ENCODE measurements at places on chromosomes 12 and 14.

- no peak for DNase-seq
Observed at GRCh38 chr12:64894827-64895475, 70.5 kb downstream of the TBC1D30 start.

- DNase-seq: no peak
Observed at GRCh38 chr12:115158816-115159215, 474.8 kb upstream of the TBX3 start.

DNA sequence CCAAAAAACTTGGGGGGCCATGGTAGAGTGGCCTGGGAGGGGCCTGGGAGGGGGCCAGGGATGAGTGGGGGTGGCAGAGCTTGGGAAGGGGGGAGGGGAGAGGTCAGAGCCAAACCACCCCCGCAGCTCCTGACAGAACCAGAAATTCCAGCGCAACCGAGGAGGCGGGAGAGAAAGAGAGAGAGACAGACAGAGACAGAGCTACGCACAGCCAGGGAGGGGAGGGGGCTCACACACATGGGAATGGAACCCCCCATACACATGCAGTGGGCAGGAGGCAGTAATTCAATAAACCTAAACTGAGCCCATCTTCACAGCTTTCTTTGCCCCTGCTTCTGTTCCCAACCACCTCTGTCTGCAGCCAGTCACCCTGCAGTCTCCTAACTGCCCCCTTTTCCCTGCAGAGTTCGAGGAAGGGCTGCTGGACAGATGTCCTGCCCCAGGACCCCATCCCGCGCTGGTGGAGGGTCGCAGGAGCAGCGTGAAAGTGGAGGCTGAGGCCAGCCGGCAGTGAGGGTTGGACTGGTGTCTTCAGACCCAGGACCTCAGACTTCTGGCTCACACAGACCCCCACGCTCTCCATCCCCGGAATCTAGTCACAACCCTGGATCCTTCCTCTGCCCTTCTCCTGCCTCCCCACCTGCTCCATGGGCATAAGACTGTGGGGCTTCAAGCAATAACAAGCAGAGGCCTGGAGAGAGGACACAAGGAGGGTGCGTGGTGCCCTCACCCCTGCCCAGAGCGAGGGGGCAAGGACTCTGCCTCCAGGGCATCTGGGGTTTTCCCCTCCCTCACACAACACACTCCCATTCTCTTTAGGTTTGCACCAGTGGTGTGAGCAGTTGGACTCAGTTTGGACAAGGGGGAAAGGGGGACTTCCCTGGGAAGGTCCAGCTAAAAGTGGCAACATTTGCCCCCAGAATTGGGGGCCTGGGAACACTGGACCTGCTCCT is 5.6 kb downstream of the NAB2 start:
- DNase-seq: no peak

DNA sequence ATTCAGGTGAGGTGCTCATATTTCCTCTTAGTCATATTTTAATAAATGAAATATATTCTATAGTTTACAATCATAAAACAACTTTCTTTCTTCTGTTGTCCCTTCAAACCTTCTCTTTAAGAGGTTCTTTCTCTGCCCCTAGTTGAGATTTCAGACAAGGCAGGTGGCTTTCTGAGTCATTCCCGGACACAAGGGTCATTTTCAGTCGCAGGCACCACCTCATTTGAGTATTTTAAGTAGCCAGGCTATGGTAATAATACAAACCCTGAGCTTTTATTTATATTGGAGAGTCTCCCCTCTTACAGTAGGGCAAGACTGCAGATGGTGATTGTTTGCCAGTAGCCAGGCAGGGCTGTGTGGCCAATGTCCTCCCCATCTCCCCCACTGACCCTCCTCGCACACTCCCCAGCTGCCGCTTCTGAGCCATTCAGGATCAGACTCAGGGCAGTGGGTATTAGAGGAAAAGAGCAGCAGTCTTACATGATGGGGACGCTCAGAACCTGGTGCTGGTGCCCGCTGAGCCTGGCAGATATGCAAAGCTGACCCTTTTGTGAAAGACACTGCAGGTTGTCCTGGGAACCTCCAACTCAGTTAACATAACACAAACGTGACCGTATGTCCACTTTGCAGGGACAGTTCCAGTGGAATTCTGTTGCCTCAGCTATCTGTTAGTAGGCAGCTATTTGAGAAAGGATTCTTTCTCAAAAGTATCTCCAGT is 101.1 kb upstream of the BCL2L14 start:
- no peak for DNase-seq

DNA sequence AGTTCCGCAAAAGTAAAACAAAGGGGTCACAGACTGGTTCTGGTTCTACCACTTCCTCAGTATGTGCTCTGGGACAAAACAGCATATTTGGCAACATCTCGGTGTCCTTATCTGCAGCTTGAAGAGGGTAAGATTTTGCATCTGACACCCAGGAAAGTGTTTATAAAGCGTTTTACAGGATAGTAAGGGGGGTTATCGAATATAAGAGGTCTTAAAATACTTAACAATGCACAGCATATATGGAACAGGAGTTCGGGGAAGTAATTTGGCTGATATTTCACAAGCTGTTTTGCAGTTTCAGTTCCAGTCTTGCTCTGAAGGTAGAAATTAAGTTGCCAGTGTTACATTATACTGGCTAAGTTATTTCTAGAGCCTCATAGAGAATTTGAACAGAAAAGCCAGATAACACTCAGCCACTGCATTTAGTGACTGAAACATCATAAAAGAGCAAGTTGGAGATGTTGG is 904 bp upstream of the MAP4K5 start:
- no peak for DNase-seq

- no peak for DNase-seq
Observed at GRCh38 chr12:106276032-106276740, 26.3 kb upstream of the TCP11L2 start.

DNA sequence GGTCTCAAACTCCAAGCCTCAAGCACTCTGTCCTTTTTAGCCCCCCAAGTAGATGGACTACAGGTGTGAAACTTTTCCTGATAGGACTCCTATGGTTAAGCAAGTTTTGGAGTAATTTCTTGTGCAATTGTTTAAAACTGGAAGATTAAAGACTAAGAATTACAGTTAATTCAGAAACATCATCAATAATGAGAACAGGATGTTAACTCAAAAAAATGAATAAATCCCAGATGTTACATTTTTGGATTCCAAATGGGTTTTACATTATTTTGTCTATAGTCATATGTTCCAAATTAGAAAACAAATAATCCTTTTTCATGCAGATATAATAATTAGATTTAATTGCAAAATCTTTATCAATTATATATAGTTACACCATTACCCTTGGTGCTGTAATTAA is 24.4 kb upstream of the KITLG start:
- no peak for DNase-seq

DNA sequence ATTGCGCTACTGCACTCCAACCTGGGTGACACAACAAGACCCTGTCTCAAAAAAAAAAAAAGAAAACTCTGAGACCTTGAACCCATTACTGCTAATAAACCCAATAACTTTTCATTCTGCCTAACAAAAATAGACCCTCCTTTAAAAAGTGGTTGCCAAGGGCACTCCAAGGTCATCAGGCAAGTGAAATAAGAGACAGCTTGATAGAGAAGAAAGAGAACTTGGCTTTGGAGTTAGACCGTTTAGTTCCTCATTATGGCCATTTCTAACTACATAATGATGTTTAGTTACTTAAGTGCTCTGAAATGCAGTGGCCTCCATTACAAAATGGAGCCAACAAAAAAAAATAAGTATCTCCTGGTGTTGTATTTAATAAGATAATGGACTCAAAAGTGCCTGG is 55.9 kb downstream of the PHLDA1 start:
- DNase-seq: no peak

GRCh38 chr12:25072906-25073650 is 121.9 kb downstream of the DNAI7 start:
- no peak for DNase-seq

GRCh38 chr14:43252866-43253265 is 1254.2 kb downstream of the FSCB start:
- DNase-seq: no peak

DNA sequence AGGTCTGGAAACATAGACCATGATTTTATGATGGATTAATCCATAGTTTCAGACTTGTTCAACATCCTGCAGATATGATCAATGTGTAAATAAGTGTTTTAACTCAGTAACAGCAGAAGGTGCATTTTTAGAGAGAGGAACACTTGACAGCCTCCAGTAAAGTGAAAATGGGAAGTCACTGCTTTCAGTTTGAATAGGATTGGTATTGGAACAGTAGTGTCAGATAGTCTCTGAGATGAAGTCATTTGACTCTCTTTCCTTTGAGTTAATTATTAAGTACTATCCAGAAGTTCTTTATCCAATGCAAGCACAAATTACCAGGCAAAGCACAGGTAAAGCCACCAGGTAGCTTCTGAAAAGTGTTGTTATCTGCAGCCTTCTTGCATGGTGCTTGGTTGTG is 14.5 kb upstream of the NAV3 start:
- DNase-seq: no peak

DNA sequence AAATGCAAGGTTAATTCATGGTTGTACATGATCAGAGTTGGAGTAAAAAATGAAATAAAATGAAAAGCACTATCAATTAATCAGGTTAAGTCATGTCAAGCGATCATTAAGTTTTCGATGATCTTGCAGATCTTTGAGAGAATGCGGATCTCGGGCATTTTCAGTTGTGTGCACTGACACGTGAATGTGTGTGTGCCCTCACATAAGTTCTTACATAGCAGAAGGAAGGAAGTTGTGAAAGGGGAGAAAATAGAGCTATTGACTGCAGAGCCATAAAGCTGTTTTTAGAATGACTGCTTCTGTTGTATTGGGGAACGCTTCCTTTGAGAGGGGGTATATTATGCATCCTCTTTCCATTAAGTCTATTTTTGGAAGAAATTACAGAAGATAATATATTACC is 101.3 kb downstream of the HMGA2 start:
- DNase-seq: no peak

GRCh38 chr12:57640175-57641042 is 7.4 kb upstream of the B4GALNT1 start:
- DNase-seq: no peak

GRCh38 chr12:9319044-9319841 is 111.0 kb upstream of the PZP start:
- DNase-seq: no peak

GRCh38 chr12:66252771-66253170 is 49.5 kb upstream of the HELB start:
- no peak for DNase-seq

DNA sequence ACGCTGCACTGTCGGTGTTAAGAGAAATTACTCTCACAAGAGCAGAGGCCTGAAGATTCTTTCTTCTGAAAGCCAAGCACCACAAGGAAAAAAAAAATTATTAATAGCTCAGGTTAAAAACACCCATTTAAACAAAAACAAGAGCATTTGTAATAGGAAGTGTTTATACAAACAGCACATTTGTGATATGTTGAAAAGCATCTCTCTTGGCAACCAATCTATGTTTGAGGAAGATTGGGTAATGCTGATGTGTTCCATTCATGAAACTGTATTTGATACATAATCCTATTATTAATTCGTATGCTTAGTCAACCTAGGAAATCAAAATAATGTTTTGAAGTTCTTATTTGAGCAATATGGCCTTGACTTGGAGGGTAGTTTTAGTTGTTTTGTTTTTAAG is 36.5 kb downstream of the SSPN start:
- no peak for DNase-seq

DNA sequence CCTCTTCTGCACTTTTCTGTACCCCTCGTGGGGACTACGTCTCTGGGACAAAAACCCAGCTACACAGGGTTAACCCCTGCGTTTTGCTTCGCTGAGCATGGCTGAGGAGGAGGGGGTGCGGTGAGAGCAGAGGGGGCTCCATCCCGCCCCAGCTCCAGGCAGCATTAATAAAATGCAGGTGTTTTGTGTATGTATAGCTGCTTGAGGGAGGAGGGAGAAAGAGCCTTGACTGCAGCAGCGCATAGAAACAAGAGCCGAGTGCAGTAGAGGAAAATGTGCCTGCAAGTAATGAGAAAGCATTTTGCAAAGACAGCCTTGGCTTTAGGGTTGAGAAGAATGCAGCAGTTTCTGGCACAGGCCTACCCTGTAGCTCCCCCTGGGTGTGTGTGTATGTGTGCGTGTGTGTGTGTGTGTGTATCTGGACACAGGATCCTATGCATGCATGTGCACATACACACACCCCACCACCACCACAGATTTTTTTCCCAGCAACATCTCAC is 103.9 kb downstream of the ZFP36L1 start:
- DNase-seq: no peak

DNA sequence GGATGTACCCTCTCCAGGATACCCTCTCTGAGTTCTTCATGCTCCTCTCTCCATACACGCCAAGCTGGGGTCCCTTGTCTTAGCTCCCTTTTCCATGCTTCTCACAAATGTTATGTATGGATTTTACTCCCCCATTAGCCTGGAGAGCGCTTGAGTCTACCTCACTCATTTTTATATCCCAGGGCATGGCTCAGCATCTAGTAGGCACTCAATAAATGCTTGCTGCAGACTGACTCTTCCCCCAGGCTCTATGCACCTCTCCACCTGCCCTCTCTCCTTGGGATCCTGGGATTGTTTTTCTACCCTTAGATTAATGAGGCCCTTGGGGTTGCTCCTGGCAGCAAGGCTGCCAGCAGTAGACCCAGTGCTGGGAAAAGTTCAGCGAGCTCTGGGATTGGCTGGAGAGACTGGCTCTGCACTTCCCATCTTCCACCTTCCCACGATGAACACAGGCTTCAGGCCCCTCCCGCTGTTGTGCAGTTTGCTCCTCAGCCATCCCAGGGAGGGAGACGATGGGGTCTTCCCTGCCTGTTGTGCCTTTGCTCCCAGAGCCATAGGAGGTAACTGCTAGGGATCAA is 2.2 kb downstream of the NRIP2 start:
- no peak for DNase-seq

DNA sequence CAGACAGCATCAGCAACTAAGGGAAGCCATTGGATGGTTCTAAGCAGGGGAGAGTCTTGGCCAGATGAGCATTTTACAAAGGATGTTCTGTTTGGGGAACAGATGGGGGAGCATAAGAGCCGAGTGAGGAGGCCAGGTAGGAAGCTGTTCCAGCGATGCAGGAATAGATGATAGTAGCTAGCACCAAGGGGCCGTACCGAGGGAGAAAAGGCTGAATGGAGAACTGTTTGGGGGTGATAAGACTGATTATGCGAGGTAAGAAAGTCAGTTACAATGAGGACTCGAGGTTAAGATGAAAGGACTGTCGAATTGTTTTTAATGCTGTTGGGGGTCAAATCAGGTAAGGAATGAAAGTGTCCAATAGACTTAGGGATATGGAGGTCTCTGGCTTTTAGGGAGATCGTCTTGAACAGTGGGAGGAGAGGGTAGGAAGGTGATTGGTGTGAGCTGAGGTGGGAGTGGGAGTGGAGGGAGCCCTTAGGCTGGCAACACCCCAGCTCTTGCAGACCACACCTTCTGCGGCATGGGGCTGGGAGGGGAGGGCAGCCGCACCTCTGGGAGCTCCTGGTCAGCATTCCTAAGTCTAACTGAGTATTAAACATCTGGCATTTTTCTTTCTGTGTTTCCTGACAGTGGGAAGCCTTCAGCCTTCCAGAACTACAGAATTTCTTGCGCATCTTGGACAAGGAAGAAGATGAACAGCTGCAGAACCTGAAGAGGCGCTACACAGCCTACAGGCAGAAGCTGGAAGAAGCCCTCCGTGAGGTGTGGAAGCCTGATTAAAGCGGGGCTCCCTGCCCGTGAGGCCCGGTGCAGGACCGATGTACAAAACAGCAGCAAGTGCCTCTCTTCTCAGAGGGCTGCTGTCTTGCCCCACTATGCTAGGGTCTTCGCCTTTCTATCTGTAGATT is 64.8 kb downstream of the GNS start:
- no peak for DNase-seq

- no peak for DNase-seq
Observed at GRCh38 chr12:108234158-108234557, 105.0 kb downstream of the CMKLR1 start.

- no peak for DNase-seq
Observed at GRCh38 chr14:85252011-85252410, 277.9 kb upstream of the FLRT2 start.

GRCh38 chr12:12881151-12881909 is 10.0 kb upstream of the GPRC5A start:
- no peak for DNase-seq
